Stomach (tissue), 19 donors: ENCODE measurements at places on chromosomes 7 and 10.

DNA sequence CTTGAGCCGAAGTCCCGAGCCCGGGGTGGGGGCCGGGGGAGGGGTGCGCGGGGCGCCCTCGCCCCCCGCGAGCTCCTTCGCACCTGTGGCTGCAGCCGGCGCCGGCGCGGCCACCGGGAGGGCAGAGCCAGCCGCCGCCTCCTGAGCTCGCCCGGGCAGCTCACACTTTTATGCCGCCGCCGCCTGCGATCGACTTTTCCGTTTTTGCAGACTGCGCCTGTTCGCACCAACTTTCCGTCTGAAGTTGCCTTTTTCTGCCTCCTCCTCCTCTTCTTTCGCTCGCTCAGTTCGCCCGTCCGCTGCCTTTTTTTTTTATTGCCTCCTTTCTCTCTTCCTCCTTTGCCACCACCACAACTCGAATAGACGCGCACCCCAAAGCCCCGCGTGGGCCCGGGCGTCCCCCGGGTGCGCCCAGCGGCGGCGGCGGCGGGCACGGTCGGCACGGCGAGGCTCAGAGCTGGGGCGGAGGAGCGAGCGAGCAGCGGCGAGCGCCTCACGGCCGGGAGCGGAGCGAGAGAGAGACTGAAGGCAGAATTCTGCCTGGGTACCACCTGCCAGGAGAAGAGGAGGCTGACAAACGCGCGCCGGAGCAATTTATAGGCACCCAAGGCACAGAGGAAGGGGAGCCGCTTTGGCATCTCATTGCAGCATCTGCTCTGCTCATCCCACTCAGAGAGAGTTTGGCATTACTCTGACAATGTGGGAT, at the start of gene C1QL3:
C1QL3 (minus strand) TSS at position 569 of the 706 bp plus-strand sequence. CDS start 814 bp downstream, outside the sequence.
- DNase-seq: peak; percentile 75

DNA sequence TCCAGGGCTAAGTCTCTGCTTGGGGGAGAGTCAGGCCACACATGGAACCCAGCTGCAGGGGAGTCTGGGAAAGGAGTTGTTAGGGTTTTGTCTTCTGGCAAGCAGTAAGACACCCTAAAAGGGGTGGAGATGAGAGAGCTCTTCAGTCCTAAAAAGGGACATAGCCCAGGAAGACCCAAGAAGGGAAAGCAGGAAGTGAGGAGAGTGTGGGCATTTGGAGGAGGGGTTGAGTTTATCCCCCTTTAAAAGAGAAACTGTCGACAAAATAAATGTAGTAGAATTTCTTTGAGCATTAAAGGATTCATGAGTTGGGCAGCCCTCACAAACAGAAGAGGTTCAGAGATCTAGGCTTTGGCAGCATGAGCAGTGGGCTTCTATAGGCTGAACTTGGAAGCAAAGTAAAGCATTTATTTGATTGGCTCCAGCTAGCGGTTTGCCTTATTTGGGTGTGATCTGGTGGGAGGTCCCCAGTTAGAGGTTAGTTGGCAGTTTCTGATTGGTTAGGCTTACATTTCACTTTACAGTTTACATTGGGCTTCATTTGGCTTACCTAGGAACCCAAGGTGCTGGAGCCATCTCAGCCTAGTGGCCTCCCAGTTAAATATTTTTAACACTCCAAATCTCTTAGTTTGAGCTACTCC, 246.7 kb downstream of the CAMK1D start:
- no peak for DNase-seq

DNA sequence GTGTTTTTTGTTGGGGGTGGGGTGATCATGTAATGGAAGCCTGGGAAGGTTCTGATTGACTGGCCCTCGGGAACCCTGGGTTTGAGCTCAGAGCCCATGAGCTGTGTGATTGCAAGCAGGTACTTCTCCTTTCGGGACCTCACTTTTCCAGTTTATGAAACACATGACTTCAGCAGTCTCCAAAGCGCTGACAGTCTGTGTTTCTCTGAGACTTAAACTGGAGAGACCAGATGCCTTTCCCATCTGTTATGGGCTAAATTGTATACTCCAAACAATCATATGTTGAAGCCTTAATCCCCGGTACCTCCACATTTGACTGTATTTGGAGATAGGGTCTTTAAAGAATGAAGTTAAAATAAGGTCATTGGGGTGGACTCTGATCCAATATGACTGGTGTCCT, 493.6 kb downstream of the GALNT17 start:
- DNase-seq: no peak

DNA sequence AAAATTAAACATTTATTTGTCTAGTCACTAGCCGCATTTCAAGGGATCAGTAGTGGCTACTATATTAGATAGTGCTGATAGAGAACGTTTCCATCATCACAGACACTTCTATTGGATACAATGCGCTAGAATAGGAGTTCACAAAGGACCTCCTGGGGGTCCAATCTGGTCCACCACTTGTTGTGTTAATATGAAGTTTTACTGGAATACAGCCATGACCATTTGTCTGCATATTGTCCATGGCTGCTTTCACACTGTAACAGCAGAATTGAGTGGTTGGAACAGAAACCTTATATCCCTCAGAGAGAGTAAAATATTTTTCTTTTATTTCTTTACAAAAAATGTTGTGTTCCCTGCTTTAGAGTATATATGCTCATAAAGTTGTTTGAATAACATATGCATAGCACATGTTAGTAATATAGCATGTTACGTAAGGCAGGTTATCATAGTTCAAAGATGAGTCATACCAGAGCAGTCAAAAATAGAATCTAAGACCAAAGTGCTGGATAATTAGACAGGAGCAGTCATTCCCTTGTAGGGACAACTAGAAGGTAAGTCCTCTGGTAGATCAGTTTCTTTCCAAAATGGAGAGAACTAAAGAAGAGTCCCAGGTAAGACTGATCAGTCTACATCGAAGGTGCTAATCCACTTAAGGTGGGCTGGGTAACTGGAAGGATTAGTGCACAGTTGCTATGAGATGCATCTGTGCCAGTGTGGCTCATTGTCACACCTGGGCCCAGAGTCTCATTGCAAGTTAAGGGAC, 14.9 kb downstream of the BZW2 start:
- DNase-seq: peak; percentile 53

- no peak for DNase-seq
Observed at GRCh38 chr7:137343281-137343841, at the start of gene PTN. Gene PTN, minus strand, starts transcription at chr7:137343733. Its CDS starts 88,760 bp downstream, at chr7:137254973.

DNA sequence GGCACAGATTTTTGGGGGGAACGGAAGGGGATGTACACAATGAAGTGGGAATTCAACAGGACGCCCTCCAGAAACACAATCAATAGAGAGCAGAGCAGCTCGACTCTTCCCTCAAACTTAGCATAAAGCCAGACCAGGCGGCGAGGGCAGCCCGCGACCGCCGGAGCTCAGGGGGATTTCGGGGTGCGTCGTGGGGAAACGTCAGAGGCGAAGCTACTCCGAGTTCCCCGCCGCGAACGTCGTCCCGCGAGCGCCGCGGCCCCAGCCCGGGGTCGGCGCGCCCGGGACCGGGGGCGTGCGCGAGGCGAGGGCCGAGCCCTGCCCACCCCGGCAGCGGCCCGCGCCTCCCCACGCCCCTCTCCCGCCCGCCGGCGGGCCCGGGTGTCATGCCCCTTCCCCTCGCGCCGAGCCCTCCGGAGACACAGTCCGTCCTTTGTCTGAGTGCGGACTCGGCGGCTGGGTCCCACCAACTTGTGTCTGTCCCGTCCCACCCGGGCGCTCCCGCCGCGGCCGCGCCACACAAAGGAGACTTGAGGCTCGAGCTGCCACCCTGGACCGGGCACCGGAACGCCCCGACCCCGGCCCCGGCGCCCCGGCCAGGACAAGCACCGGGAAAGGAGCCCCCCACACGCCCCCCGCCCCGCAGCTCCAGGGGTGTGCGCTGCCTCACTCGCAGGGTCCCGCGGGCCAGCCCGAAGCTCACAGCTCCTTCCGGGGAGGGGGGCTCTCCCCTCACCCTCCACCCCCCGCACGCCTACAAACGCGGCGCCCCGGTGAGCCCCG, 634 bp downstream of the EZH2 start:
- peak; percentile 34 for DNase-seq

- no peak for DNase-seq
Observed at GRCh38 chr7:5635461-5636445, 145.7 kb downstream of the RNF216 start.

GRCh38 chr7:21543528-21544302, 876 bp downstream of the DNAH11 start:
- DNase-seq: peak; percentile 38

- no peak for DNase-seq
Observed at GRCh38 chr10:106424981-106425380, 739.5 kb downstream of the SORCS1 start.

DNA sequence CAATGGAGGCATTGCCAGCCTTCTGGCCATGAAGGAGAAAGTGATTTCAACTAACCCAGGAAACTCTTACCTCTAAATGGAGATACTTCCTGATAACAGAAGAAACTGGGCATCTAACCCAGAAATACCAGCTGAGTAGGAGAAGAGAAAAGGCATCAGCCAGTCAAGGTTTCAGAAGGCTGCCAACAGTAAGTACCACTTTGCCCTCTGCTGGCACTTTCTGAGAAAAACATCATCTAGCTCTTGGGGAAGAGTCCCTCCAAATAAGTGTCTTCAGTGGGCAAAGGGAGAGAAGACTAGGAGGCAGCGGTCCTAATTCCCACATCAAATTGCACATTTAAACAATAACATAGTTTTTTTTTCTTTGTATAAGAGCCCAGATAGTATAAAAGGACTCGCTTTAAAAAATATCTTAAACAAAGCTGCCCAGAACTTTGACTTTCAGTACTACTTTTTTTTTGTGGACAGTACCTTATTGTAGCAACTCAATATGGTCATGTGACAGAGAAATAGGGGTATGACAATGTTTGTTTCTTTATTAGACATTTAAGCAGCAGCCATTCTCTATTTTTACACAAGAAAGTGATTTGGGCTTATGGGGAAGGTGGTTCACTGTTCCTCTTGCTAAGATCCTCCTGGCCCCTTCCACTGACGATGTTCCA, 157.3 kb downstream of the CTTNBP2 start:
- no peak for DNase-seq

DNA sequence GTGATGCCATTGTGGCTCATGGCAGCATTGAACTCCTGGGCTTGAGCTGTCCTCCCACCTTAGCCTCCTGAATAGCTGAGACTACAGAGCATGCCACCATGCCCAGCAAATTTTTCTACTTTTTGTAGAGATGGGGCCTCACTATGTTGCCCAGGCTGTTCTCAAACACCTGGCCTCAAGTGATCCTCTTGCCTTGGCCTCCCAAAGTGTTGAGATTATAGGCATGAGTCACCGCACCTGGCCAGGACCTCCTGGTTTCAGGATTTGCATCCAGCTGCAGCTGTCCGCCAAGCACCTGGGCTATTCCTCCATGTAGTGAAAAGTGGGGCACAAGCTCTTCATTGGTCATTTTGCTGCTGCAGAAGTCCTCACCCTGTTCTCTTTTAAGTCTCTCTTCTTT, 58.9 kb downstream of the ZNF22 start:
- DNase-seq: no peak

GRCh38 chr7:108618056-108618455, 48.4 kb downstream of the DNAJB9 start:
- no peak for DNase-seq

DNA sequence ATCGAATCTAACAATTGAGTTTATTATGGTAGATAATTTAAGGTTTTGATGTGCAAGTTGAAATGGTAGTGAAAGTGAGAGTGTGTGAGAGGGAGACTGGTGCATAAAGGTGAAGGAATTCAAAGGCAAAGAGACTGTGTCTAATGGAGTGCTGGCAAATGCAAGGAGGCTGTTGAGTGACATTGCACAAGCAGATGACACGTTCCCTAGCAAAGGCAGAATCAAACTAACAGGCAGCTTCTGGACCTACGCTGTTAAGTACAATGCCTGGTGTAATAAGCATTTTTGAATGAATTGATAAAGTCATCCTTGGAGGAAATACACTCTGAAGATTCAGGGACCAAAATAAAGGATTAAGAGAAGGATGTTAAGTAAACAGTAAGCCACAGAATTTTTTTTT, 11.7 kb upstream of the GPR141 start:
- DNase-seq: no peak

GRCh38 chr10:101818872-101819633, 809 bp upstream of the OGA start:
- no peak for DNase-seq

DNA sequence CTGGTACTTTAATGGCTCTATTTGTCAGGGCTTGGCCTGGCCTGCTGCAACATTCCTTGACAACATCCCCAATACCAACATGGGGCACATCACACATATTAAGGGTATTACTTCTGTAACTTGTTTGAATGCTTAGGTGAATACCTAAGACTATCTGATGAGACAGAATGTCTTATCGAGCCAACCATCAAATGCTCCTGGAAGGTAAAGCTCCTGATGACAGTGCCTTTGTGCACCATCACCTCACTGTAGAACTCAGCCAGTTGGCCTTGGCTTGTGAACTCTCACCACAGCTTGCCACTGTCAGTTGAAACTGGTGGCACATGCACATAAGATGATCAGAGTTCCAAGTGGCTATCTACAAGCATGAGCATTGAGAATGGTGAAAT, 3.7 kb upstream of the MYO1G start:
- DNase-seq: no peak

DNA sequence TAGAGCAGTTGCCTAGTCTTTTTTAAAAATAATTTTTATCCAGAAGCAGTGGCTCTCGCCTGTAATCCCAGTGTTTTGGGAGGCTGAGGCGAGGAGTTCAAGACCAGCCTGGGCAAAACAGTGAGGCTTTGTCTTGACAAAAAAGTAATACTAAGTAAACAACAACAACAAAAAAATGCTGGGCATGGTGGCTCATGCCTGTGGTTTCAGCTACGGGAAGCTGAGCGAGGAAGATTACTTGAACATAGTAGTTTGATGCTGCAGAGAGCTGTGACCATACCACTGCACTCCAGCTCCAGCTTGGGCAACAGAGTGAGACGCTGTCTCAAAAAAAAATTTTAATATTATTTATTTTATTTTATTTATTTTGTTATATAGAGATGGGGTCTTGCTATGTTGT, 31.3 kb upstream of the TPST1 start:
- DNase-seq: no peak

DNA sequence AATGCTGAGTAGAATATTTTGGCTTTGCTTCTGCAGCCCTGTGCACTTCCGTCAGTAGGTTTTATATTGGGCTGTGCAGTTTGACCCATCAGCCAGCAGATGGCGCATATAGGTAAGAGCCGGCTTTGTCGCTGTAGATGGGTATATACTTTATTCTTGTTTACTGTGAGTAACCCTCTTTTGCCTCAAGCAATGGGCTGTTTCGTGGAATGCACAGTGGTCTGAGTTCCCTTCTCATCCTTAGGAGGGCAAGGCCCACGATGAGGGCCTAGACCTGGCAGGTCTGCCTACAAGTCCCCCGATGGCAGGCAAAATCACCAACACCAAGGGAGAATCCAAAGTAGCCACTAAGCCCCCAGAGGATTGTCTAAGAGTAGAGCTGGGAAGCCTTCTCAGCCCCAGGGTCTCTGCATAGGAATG, 1002.9 kb upstream of the KCND2 start:
- peak; percentile 57 for DNase-seq
